Uterus (tissue), 4 donors: ENCODE measurements at places on chromosomes 5 and 9. TPM values are rescaled to one million over a fixed set of nuclear protein-coding genes. Genes with fewer than 3 reads are reported as not detected.
A peak's percentile ranks its signal among the peaks of the same experiment; 100 is the strongest.

Gene GZMA
- 1.4 TPM for total RNA-seq

Gene WDR38
- total RNA-seq = not detected

- no peak for DNase-seq
Measured at GRCh38 chr5:96279801-96280542, 153.1 kb downstream of the PCSK1 start.

DNA sequence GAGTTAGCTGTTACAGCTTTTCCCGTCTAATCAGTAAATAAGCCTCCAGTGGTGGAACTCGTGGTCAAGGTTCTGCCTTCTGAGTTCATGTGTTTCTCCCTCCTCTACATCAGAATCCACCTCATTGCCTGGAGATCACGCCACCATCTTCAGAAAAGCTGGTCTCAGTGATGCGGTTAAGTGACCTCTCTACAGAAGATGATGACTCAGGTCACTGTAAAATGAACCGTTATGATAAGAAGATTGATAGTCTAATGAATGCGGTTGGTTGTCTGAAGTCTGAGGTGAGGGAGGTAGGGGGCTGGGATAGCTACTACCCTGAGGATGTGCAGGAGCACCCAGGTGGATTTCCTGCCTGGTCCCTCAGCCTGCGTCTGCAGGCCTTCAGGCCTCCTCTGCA lies 13.3 kb downstream of the ODF2 start:
- no peak for DNase-seq

Gene HAVCR2
- 1.0 TPM for total RNA-seq

GRCh38 chr9:81598811-81599210 lies 90.5 kb downstream of the TLE1 start:
- DNase-seq = no peak

DNA sequence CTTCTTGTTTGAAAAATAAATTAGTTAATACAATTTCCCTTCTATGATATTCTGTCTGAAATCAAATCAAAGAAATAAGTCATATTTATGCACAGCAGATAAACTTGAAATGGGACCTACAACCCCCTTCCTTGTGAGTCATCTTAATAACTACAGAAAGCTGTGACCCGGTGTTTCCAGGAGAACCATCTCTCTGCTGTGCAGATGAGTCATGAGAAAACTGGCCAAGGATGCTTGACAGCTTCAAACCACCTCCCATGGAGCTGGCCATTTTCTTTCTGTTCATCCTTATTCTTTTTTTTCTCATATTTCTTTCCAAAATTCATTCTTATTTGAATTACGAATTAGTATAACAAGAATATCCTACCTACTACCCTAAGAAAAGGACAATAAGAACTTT lies 43.4 kb upstream of the NR4A3 start:
- DNase-seq = no peak

- no peak for DNase-seq
Measured at GRCh38 chr9:127293767-127294166, 29.2 kb downstream of the GARNL3 start.

DNA sequence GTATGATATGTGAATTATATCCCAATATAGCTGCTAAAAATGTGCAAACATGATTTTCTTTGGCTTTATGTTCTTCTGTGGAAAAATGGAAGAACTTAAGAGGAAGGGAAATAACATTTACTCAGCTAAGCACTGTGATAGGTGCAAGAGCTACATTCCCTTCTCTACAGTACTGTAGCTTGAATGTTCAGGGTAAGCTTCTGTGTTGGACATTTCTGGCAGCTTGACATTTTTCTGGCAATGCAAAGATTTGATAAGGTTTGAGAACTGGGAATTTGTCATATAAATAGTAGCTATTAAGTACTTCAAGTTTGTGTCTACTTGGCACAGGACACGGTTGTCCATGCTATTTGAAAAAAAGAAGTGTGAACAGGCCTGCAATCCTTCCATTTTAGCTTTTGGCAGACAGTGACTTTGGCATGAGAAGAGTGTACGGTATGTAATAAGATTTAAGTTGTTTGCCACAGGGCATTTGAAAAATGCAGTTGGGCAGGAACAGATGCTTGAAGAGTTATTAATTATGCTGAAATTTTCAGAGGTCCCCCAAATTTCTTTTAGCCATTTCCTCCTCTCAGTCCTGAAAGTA lies 77.6 kb downstream of the KIF4B start:
- no peak for DNase-seq

Gene CD180
- 0.59 TPM for total RNA-seq

Gene ENTPD2
- not detected for total RNA-seq

- no peak for DNase-seq
Measured at GRCh38 chr5:53376853-53377252, 103.6 kb upstream of the FST start.

Gene ORM2
- total RNA-seq = not detected

DNA sequence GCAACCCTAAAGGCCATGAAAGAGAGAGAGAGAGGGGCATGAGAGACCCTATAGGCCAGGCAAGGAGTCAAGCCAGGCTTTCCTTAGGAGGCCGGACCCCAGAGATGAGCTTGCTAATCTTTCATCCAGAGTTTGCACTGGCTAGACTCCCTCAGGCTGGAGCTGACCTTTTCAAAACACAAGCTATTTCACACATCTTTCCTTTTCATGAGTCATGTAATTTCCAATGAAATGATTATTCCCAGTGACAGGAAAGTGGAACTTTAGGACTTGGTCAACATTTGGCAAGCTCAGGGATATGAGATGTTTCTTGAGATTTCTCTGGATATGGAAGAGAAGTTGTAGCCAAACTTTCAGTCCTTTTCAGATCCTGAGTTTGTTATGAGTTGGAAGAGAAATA lies 117.7 kb downstream of the TARS1 start:
- DNase-seq = no peak

Gene FGF1
- total RNA-seq = 1.7 TPM

DNA sequence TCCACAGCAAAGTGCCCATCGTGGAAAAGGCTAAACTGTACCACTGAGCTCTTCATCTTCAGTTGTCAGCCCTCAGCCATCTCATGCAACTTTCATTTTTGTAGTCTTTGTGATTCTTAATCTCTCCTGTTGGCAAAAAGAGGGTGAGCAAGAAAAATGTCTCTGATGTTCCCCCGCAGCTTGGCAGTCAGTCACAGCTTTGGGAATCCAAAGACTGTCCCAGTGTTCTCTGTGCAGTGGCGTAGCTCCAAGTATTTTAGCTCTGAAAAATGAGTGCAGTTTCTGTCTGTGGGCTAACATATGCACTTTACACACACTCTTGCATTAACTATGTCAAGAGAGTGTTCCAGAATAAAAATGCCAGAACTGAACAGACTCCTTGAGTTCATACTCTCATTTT lies 372.2 kb downstream of the TMEM232 start:
- DNase-seq = no peak

GRCh38 chr9:126697330-126697729 lies 83.6 kb downstream of the LMX1B start:
- DNase-seq = no peak

- DNase-seq = no peak
Measured at GRCh38 chr9:117169089-117169621, 245.7 kb downstream of the ASTN2 start.

- DNase-seq = no peak
Measured at GRCh38 chr9:134566196-134566847, 75.3 kb upstream of the COL5A1 start.

Gene SLC34A3
- not detected for total RNA-seq

DNA sequence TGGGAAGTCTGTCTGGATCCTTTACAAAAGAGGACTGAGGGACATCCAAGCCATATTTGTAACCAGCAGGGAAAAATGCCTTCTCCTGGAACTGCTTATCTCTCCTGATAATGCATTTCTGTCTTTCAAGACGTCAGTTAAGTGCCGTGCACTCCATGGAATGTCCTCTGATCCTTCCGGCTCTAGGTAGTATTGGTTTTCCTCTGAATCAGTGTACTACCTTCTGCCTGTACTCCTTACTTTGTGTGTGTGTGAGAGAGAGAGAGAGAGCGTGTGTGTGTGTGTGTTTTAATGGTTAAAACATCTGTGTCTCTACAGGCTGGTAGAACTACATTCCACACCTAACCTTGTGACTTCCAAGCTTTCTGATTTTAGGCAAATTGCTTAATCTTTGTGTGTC lies 89.9 kb downstream of the PIP5K1B start:
- DNase-seq = no peak

DNA sequence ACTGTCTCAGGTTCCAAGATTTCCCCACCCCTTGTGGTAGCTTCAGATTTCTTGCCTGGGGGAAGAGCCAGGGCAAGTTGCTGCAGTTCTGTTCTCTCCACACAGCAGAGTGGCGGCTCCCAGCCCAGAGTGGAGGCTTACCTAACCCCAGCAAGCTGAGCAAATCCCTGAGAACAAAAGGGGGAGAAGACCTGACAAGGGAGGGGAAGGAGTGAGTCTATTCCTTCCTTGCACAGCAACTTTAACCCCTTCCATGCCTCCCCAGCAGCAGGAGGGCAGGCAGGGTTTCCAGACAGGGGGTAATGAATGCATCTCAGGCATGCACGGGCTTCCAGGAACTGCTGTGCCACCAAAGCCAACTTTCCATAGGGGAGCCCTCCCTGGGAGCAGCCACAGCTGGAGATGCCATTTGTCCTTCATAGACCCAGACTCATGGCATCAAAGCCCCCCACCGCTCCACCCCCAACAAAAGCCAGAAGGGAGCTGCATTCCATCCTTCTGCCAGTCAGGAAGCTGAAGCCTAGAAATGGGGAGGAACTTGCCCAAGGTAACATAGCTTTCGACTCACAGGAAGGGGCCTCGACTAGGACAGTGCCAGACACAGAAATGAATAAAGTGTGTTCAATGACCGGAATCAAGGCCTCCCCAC lies 28.8 kb upstream of the FAT2 start:
- DNase-seq = no peak

GRCh38 chr5:132429463-132430440 lies 60.2 kb downstream of the SLC22A5 start:
- DNase-seq = no peak

GRCh38 chr5:55856516-55857246 lies 5.5 kb downstream of the IL31RA start:
- no peak for DNase-seq

DNA sequence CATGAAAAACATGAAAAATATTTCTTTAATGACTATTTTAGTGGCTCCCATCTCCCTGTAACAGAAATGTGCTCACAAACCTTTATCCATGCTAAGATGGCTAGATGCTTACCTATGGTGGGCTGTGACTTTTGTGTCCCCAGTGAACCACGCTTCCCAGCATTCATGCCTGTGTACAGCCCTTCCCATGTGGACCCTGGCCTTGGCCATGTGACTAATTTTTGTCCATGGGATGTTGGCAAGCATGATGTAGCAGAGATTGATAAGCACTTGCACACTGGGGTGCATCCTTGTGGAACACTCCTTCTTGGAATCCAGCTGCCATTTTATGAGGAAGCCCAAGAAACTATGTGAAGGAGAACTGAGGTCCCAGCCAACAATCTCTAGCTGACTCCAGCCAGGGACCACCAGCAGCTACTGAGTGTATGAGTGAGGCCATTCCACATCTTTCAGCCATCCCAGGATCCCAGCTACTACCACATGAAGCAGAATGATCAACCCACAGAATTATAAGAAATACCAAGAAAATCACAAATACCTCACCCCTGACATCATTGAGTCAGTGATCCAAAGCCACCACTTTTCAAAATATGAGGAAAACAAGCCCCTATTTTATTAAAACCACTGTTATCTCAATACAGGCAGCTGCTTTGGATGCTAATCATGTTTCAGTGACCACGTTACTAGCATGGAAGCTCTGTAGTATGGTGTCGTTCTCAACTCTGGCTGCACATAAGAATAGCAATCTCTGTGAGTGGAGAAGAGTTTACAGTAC lies 16.1 kb upstream of the RAI14 start:
- no peak for DNase-seq

Gene SEMA6A
- total RNA-seq = 118 TPM

DNA sequence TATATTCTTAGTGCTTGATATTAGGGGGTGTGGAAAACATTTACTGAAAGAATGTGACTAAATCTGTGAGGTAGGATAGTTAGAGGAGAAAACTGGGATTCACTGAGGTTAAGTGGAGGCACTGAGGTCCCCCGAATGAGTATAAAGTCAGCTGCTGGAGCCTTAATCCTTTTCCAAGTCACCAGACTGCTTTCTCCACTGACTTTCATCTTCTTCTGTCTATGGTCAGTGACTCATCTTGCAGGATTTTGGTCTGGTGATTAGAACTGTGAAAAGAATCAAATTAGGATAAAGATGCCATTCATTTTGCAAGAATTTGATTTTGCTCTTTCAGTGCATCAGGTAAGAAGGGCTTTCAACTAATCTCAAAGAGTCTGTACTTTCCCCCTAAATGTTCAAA lies 89.3 kb upstream of the ALDH1A1 start:
- DNase-seq = no peak

- DNase-seq = no peak
Measured at GRCh38 chr9:110030632-110031031, 177.3 kb downstream of the C9orf152 start.

DNA sequence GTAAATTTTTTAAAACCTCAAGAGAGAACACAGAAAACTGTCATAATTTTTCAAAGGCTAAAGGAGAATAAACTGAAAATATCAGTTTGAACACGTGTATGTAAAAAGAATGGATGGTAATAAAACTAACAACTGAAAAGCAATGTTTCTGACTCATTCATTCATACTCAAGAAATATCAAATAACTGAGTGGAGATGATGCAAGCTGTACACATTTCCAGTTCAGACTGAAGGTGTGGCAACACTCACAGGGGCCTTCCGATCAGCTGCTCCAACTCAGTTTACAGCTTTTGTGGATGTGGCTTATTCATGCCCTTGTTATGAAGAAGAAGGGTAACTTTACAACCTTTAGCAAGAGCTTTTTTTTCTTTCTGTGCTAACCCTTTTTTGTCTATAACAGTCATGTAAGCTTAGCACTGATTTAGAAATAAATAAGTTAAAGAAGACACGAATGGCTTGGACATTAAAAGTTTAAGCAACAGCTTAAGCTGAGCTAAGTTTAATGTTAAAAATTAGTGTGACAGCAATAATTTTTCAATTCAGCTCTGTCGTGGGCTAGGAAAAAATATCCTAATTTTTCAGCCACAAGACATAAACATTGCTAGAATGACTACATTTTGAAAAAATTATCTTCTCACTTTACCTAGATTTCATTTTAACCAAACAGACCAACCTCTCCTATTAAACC lies 453.5 kb downstream of the RAB3C start:
- peak; percentile 33 for DNase-seq

DNA sequence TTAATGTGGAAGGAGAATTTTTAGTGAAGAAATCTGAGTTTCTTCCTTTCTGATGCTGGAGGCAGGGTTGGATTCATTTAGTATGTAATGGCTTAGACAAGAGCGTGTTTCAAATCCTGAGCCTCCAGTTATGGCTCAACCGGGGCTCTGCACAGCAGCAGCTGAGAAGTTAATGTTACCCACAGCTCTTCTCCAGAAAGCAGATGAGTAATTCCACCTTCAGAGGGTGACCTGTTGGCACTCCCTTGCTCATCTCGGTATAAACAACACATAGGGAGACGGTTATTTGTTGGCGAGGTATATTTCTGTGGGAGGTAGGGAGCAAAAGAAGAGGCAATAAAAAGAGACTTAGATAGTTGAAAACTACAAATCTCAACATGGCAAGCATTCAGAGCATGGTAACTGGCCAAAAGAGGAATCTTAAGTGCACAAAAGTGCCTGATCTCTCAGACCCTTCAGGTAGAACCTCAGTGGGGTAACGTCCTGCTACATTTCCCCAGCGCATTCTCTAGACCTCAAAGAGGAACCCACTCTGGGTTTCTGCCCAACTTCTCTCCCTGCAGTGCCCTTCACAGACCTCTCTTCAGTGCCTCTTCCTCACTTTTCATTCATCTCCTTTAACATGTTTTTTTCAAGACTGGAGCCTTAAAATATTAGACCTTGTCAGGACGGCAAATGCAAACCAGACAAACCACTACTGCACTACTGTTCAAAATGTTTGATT lies 417.5 kb upstream of the ADAMTSL1 start:
- DNase-seq = peak; percentile 78

- no peak for DNase-seq
Measured at GRCh38 chr5:158180407-158180806, 321.5 kb upstream of the CLINT1 start.

GRCh38 chr9:82989929-82990328 lies 73.0 kb downstream of the RASEF start:
- no peak for DNase-seq
